ENCODE measurements at places on chromosomes 3 and 15. TPM values are rescaled to one million over a fixed set of nuclear protein-coding genes. Genes with fewer than 3 reads are reported as not detected.

GRCh38 chr3:55242921-55243320 is 244.2 kb downstream of the WNT5A start:
- ATAC-seq, result no peak

The NEIL1 gene
- total RNA-seq, result 8.7 TPM

GRCh38 chr15:48800245-48800644 is 10.6 kb downstream of the CEP152 start:
- ATAC-seq, result no peak

DNA sequence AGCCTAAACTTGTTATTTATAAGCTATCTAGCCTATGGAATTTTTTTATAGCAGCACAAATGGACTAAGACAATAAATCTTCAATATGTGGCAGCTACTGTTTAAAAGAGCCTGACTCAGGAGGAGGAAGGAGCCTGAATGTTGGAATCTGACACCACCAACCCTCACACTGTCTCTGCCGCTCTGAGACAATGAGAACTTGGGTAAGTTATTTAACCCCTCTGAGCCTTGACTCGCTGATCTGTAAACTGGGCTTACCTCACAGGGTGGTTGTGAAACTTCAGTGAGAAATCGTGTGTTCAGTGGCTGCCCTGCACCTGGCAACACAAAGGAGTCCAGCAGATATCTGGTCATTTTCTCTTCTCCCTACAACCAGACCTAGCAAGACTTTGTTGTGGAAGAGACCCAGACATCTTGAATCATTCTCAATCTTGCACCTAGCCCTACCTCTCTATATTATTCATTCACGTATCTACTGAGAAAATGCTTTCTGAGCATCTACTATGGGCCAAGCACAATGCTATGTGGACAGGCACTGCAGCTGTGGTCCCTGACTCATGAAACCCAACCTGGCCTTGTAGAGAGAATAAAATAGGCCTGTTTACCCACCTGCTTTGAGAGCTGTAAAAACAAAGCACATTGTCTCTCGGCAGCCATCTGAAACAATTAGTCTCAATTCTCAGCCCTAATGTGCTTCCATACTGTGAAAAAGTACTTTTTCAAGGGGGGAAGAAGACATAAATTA is 81.9 kb upstream of the SLC25A36 start:
- no peak for ATAC-seq

The TAGLN3 gene
- 1.5 TPM for total RNA-seq

DNA sequence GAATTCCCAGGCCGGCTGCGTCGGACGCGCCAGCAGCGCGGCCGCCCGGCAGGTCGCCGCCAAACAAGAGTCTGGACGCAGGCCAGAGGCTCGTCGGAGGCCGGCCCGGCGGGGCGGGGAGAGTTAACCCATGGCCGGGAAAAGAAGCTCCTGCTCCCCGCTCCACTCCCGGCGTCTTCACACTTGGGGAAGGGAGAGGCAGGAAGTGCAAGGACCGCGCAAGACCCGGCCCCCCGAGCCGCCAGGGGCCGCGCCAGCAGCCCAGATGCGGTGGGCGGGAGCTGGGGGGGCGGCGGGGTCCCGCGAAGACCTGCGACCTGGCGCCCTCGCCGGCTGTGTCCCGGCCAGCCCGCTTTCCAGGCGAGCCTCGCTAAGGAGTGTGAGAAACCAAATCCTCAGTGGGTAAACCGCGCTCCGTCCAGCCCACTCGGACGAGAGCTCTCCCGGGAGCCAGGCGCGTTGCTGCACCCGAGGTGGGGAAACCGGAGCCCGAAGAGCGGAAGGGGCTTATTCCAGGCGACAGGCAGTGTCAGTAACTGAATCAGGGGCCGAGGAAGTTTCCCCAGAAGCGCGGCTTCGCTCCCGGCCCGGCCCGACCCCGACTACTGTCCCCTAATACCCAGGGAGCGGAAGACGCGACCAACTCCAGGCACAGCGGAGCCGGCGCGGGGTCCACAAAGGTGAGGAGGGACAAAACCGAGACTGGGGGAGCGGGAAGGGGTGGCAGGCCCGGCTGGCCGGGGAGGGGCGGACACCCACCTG is 721 bp downstream of the ADAMTS7 start:
- ATAC-seq, result peak; percentile 32

The SH3GL3 gene
- total RNA-seq, result not detected

GRCh38 chr3:134620476-134621115 is 30.2 kb downstream of the KY start:
- no peak for ATAC-seq

DNA sequence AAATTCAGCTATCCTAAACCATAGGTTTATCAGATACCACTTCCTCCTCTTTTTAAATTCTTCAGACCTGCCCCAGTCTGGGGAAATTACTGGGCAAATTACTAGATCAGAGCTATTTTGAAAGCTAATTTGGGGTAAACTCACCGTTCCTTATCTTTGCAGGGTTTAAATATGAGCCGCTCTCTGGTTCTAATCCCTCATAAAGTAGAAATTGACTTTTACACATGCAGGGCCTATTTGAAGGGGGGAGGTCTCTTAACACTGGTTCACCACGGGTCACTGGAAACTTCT is 11.0 kb upstream of the MEIS2 start:
- no peak for ATAC-seq

DNA sequence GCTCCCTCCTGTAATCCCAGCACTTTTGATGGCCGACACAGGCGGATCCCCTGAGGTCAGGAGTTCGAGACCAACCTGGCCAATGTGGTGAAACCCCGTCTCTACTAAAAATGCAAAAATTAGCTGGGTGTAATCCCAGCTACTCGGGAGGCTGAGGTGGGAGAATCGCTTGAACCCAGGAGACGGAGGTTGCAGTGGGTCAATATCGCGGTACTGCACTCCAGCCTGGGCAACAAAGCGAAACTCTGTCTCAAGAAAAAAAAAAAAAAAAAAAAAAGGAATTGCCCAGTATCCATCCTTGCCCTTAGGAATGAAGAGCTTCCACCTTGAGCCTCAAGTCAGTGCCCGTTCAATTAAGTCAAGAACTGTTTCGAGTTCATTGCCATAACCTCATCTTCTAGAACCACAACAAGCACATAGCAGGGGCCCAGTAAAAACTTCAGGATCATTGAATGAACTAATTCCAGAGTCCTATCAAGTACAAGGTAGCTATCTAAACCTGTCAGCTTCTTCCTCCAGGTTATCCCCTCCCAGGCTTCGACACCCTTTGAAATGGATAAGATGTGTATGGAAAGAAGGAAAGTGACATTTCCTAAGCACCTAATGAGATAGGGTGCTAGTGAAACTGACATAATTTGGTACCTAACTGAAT is 826 bp downstream of the DBR1 start:
- ATAC-seq, result no peak

The P3H2 gene
- 16.7 TPM for total RNA-seq

The ARGFX gene
- total RNA-seq, result not detected

DNA sequence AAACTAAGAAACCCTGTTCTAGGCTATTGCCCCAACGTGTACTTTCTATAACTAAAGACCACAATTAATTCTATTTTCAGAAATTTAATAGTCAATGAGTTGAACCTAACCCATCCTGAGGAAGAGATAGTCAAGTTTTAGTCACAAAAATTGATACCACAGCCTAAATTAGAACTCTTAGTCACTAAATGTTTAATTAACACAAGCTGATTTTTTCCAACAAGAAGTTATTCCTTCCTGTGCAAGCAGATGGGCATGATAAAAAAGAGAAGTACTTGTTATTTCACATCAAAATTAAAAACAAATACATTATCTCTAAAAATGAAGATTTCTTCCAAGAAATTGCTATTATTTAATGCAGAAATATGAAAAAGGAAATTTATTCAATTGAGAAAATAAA is 38.4 kb upstream of the TERB2 start:
- ATAC-seq, result no peak

The DGKG gene
- 46.3 TPM for total RNA-seq

DNA sequence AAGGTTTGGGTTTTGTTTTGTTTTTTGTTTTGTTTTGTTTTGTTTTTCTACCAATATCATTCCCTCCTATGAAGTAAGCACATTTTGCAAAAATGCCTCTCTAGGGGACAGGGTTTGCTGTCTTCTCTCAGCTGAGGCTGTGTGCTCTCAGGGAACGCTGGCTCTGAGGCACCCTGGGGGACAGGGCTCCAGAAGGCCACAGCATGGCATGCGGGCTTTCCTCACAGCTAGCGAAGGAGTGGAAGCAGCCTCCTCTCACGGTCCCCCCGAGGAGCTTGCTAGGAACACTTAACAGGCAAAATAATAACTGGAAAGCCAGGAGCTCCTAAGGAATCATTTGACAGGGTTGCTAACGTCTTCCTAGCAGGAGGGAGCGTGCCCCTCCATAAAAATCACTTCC is 227.7 kb upstream of the ST8SIA2 start:
- ATAC-seq, result no peak

- no peak for ATAC-seq
Measured at GRCh38 chr3:55370272-55370671, 116.8 kb downstream of the WNT5A start.

The TMEM158 gene
- total RNA-seq, result 3.1 TPM

GRCh38 chr3:25707268-25707926 is 42.7 kb upstream of the TOP2B start:
- no peak for ATAC-seq

DNA sequence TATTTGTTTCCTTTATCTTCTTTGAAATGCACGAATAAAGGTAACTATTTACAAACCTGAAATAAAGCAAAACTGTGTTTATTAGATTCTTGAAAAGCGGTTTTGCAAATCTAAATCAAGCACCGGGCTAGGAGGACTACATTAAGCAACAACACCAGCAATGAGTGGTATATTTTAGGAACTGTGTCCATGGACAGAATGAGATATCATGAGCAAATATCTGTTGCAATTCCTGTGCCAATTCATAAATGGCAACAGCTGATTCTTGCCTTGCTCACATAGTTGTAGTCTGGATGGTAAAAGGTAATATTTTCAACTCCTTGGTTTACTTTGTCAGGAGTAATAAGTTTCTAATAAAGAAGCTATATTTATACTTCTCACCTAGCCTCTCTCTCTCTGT is 403.3 kb downstream of the LPP start:
- ATAC-seq, result no peak

DNA sequence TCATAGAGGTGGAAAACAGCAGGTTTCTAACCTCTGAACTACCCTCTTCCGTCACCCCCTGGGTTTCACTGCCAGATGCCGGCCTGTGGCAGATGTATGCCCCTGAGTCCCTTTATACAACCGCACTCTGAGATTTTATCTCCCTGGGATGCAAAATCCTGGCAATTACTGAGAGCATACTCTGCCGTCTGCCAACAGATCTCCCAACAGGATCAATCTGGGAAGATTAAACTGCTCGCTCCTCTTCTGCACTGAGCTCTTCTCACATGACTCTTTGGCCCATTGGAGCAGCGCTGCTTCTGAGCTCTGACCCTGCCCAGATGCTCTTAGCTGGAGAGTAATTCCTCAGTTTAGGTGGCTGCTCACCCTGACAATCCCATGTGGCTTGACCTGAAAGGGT is 133.2 kb downstream of the LIPC start:
- ATAC-seq, result no peak

DNA sequence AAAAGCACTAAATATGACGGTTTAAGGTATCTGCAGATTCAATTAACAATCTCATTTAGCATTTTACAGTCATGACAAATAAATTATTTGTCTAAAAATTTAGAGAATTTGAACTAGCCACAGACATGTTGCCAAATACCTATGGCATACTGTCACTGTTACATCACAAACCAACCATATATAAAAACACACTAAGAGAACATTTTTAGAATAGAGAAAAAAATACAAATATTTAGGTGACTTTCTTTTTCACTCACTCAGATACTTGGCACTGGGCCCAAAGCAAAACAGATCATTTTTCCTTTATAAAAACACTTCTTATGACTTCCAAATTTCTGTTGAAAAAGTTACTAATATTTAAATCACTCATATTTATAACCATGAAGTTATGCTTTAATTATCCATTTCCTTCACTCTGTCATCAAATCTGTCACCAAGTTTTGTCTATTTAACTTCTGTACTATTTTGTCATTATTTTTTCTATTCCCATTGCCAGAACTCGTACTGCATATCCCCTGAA is 644.7 kb downstream of the OTOL1 start:
- no peak for ATAC-seq

The CCDC191 gene
- total RNA-seq, result 4.3 TPM

The SNURF gene
- 33.8 TPM for total RNA-seq
